KBM-7 (cell line): ENCODE measurements at places on chromosomes 4 and X.

GRCh38 chrX:38335382-38335781, 8.1 kb upstream of the RPGR start:
- no peak for DNase-seq

GRCh38 chrX:42978655-42979379, 200.9 kb upstream of the PPP1R2C start:
- DNase-seq: no peak

- DNase-seq: no peak
These were observed 16.2 kb upstream of the CEP135 start for GRCh38 chr4:55932511-55932910.

DNA sequence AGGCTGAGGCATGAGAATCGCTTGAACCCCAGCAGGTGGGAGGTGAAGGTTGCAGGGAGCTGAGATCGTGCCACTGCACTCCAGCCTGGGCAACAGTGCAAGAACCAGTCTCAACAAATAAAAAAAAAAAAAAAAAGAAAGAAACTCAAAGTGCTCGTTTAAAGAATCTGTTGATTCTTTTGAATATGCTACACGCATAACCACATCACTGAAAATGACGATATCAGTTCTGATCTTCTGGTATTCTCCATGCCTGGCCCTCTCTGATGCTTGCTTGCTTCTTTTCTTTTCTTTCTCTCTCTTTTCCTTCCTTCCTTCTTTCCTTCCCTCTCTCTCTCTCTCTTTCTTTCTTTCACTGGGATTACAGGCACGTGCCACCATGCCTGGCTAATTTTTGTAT, 7.3 kb downstream of the AVPR2 start:
- DNase-seq: no peak

GRCh38 chrX:112734290-112734689, 54.6 kb upstream of the LHFPL1 start:
- peak; percentile 59 for DNase-seq

DNA sequence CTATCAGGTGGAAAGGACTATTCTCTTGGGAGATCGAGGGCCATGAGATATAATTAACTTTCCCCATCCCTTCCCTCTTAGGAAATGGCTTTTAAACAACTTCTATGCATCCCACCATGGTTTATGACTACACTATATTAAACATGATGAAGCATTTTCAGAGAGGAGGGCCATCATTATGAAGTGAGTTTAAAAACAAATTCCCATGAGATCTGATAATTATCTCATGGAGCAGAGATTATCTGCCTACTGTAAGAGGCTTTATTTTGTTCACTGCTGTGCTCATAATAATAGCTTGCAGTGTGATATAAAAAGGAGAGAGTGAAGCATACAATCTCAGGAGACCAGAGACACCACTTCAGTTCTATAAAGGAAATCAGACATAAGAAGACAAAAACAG, 330.5 kb upstream of the ZFP42 start:
- no peak for DNase-seq

GRCh38 chr4:10629394-10629793, 55.2 kb downstream of the CLNK start:
- DNase-seq: no peak

GRCh38 chrX:23854945-23855344, 52.8 kb downstream of the APOO start:
- DNase-seq: no peak

DNA sequence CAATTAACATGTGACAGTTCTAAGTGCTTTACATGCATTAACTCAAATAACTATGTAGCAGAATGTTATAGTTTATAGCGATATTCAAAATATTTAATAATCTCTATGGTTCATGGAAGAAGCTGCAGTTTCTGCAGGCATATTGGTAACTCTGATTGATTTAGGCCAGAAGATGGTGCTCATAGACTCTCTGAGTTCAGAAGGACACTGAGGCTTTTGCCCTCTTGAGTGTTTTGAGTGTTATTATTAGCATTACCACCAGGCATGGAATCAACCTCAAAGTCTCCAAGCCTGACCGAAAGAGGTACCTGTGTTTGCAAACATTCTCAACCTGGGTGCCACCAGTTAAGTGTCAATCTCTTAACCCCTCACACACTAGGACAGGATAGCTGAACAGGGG, 792.3 kb upstream of the PCDH7 start:
- DNase-seq: no peak

GRCh38 chr4:58225460-58225859, 1115.3 kb upstream of the IGFBP7 start:
- DNase-seq: no peak

- DNase-seq: peak; percentile 24
These were observed 67.1 kb downstream of the DTHD1 start for GRCh38 chr4:36348403-36348938.
